KBM-7 (cell line): ENCODE measurements at places on chromosomes 7 and 10.

DNA sequence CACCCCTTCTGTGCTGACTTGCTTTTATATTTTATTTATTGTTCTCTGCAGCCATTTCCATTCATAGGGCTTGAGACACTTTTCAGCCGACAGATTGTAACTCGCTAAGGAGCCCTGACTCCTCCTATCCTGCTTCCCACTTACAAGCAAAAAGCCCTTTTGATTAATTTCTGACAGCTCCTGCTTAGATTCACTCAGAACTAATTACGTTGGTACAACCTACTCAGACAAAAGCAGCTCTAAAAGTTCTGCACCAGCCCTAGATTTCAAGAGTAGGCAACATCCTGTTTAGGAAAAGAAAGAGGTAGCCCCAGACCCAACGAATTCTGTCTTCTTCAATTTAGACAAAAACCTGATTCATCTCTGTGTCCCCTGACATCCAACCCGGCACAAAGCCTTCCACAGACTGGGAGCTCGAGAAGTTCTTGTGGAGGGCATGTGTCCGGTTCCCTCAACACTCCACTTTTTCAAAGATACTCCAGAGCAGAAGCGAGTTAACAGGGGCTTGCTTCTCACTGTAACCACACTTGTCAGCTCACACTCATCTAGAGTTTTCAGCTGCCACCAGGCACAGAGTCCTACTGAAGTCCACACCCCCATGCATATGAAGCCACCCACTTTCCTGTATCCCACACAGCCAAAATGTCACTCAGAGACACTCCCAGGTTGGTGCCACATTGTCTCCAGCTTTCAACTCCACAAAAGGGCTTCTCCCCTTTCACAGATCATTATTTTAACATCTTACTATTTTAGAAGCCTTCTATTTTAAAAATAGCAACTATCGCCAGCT, 113.6 kb upstream of the NFE2L3 start:
- no peak for DNase-seq

DNA sequence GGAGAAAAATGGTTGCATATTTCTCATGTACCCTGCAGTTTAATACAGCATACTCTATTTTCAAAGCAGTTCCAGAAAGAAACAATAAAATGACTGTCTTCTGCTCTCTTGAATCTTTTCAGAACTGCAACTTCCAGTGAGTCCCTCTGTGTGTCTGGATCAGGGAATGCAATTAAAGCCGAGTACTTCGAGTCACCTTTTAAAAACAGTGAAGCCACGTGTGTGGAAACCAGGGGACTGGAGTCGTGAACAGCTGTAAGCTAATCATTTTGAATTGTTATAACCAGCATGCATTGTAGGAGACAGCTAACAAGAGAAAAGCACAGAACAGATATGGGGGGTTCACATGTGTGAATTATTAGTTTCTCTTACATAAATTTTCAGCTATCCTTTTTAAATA, 109.1 kb downstream of the CPED1 start:
- no peak for DNase-seq

GRCh38 chr10:129771576-129771975, 192.5 kb downstream of the EBF3 start:
- no peak for DNase-seq

DNA sequence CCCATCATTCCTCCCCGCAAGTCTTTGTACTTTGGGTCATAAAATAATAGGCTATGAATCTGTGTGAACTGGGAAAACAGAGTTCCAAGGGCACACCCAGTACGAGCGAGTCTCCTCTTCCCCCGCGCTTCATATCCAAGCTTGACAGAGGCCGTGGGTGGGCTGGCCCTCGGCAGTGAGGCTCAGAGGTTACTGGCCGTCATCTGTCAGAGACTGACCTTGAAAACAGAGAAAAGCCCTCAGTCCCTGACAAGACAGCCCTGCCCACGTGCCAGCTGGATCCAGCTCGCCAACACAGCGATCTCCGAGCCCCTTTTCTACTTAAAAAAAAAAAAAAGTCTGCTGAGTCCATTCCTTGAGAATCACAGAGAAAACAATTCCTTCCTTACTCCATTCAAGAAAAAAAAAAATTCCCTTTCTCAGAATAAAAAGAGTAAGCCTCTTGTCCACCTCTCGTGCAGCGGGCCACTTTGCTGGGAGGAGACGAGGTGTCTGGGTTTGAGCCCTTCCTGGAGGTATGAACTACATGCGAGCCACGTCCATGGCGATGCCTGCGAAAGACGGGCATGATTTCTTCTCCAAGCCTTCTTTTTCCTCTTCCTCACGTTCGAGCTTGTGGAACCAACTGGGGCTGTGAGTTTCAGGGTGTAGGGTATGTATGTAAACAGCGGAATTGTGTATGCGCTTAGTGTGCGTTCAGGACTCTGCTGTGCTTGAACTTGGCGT, 744 bp upstream of the BICC1 start:
- DNase-seq = no peak

DNA sequence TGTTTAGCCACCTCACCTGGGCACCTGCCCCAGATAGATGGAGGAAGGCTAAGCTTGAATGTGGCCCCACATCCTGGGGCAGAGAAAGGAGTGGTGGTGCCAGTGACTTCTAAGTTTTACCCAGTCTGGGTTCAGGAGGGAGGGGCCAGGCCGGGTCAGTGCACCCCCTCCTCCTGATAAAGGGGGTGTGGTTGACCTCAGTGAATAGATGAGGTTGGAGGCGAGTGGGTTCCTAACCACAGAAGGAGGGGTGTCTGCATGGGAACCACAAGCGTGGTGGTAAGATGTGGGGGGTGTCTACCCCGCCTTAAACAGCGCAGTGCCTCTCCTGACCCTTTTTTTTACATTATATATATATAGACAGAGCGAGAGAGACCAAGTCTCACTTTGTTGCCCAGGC, 105.3 kb upstream of the KCTD7 start:
- no peak for DNase-seq

GRCh38 chr10:1634239-1634638, 103.1 kb downstream of the ADARB2 start:
- no peak for DNase-seq

DNA sequence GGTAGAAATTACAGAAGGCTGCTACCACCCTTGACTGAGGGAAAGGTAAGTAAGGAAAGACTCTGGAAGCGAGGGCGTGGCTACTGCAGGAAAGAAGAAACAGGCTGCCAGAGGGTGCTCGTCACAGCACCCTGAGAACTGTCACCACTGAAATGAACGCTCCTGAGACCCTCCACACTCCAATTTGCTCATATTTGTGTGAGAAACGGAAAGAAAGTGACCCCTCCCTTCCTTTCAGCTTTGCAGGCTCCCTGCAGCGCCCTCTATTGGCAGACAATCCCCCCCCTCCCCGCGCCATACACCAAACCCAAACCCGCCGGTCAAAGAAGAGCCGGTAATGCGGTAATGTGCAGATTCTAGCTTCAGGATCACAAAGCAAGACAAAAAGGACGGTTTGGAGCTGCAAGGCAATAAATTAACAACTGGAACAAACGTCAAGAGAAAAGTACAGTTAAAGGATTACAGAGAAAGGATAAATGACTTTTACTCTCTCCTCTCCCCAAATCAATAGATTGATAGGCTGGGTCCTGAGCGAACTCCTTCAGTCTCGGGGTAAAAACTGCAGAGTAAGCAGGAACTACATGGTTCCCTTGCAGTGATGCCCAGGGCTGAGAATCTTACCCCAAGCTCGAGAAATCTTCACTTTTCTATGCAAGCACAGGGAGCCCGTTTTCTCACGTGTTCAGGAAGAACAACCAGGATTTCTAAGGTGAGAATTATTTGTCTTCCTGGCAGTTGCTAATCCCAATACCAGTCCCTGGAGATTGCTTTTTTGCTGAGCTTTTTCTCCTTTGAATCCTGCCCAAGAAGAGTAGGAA, 47.6 kb downstream of the STEAP1B start:
- peak; percentile 35 for DNase-seq

- DNase-seq = no peak
These were observed 320.4 kb downstream of the RPS24 start for GRCh38 chr10:78354101-78354500.

DNA sequence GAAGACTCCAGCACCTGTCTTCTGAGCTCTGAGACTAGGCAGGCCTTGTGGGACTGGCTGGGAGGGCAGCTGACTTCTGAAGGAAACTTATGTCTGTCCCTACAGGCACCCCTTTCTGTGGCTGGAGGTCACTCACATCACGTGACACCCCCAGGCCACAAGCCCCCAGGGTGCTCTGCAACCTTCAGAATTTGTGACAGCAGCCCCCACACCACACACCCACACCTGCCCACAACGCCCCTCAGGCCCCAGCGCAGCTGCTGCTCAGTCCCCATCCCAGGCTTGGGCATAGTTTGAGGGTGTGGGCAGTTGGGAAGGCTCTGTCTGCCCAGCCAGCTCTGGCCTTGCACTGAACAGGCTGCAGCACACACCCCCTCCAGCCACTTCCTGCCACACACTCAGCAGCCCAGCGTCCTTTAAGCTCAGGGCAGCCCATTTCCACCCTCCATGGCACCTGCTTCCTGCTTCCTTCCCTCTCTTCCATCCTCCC, 80.0 kb upstream of the UNC5B start:
- no peak for DNase-seq

- DNase-seq = no peak
These were observed 77.7 kb downstream of the VWA2 start for GRCh38 chr10:114316744-114317143.

- no peak for DNase-seq
These were observed 20.2 kb upstream of the AMZ1 start for GRCh38 chr7:2667843-2668242.

DNA sequence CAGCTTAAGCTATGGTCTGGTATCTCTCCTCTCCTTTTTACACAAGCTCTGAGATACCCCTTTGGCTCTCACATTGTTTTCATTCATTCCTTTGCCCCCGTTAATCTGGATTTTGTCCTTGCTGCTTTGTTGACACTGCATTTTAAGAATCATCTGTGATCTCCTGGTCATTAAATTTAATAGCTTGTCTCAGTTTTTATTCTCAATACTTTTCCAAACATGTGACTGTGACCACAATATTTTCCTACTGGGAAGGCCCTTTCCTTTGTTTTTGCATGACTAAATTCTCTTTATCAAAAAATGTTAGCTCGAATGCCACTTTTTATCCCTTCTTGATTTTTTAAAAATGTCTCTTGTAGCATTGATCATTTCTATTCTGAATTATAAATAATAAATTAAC, 171.2 kb downstream of the SUGCT start:
- no peak for DNase-seq

- DNase-seq = no peak
These were observed 8.9 kb downstream of the CHAT start for GRCh38 chr10:49622426-49623425.

DNA sequence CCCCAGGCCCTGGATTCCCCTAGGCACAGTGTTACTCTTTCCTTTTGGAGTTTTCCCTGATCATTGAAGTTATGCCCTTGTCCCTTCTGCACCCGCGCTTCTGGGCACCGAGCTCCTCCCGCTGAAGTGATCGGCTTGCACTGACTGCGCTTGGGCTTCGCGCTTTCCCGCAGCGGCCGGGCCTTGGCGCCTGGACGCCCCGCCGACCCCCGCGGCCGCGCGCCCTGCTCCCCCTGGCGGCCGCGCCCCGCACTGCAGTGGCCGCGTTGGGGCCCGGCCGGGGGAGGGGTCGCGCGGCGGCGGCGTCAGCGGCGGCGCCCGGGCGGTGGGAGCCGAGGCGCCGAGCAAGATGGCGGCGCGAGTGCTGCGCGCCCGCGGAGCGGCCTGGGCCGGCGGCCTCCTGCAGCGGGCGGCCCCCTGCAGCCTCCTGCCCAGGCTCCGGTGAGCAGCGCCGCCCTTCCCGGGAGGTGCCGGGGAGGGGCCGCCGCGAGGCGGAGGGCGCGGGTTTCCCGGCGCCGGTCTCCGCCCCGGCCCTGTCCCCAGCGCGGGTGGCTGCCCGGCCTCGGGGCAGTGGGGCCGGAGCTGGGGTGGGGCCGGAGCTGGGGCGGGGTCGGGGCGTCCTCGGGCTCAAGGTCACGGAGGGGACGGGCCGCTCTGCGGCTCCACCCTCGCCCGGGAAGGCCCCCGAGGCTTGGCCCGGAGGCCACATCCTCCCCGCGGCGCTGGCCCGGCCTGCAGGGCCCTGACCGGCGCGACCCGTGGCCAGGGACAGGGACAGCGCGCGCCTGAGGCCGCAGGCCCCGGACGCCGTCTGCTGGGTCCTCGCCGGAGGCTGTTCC, at the start of gene NIPSNAP2:
Gene NIPSNAP2 (plus strand): TSS at position 325 of the 839 bp plus-strand sequence. CDS start 25 bp downstream, at position 350.
- peak; percentile 27 for DNase-seq

GRCh38 chr7:5435291-5436002, 11.8 kb upstream of the TNRC18 start:
- no peak for DNase-seq

GRCh38 chr7:17774248-17774647, 166.0 kb downstream of the SNX13 start:
- DNase-seq = no peak

GRCh38 chr10:43794181-43794815, 145.6 kb upstream of the ZNF32 start:
- no peak for DNase-seq

- no peak for DNase-seq
These were observed 482.5 kb upstream of the AUTS2 start for GRCh38 chr7:69115788-69116187.

- DNase-seq = no peak
These were observed 14.5 kb downstream of the AKR1B1 start for GRCh38 chr7:134444198-134444960.

- DNase-seq = no peak
These were observed at the start of gene GRM3 for GRCh38 chr7:86643561-86644281. TSS of gene GRM3 (plus strand) at chr7:86643909. CDS start at chr7:86765146, 121,237 bp downstream.

GRCh38 chr10:114487815-114488536, 83.7 kb upstream of the AFAP1L2 start:
- DNase-seq = no peak

- no peak for DNase-seq
These were observed 14.8 kb upstream of the PRKAR1B start for GRCh38 chr7:741850-742249.

- no peak for DNase-seq
These were observed 406.6 kb downstream of the HTR7 start for GRCh38 chr10:90451283-90451682.

DNA sequence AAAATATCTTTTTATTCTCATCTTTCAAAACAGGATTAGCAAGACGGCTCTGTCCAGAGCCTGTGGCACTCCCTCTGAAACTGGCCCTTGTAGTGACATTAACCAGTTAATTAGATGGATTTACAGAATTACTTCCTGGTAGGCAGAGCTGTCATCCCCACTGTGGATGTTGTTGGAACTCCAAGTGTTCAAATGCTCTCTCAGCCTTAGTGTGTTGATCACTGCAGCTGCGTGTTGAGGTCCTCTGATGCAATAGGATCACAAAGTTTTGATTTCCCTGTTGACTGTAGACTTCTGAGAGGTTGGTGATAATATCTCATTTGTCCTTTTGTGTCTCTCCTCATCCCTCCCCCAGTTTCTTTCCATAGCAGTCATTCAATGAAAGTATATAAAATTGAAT, 117.3 kb upstream of the CDK6 start:
- no peak for DNase-seq

DNA sequence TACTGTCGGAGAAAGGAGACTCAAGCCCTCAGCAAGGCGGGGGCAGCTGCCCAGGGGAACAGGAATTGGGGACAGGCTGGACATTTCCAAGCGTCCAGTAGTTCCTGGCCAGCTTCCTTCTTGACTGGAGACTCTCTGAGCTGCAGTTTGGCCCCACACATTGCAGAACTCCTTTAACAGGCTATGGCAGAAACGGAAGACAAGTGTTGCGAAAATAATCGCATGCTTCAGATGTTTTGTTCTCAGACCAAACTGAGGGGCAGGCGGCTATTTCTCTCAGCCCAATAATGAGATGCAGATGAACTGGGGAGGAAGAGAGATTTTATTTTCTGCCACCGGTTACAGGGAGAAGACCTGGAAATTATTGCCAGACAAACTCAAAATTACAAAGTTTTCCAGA, 88.0 kb upstream of the PFKP start:
- DNase-seq = no peak
